ENCODE measurements at places on chromosomes 1 and 21. TPM values are rescaled to one million over a fixed set of nuclear protein-coding genes. Genes with fewer than 3 reads are reported as not detected.

DNA sequence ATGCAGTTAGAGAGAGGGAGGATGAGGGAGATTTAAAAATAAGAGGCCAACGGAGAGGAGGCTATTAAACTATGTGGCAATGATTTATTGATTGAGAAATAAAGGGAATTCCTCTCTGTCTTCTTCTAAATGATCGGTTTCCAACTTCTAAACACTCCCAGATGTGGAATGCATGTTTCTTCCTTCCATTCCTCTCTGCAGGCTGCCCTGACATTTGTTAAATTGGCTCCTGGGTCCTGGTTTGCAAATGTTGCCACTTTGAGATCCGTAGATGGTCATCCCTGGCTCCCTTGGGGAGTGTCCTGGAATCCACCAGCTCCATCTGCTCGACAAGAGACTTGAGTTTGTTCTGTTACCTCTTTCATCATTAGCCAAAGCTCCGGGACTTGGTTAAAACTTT, 10.3 kb upstream of the C1orf198 start:
- peak; percentile 95 for DNase-seq

ZNF695 gene
- 1.3 TPM for total RNA-seq

KCNN3 gene
- not detected for total RNA-seq

DNA sequence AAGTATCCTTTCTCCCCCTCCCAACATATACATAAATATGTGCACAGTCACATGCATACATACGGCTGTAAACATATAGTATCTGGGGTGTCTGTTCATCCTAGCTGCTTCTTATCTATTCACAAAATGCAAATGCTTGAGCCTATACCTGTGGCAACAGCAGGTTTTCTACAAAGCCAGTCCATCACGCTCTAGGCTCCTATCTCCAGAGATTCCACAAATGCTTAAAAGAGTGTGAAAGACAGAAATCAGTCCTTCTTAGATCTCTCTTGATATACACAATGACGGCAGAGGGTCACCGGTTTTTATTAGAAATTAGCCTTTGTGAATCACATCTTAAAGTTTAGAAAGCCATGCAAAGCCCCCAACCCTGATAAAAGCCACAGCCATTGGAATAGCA, 139.4 kb downstream of the TPR start:
- no peak for DNase-seq

HENMT1 gene
- 5.2 TPM for total RNA-seq

GRCh38 chr1:114328361-114328904, 174.8 kb upstream of the SYT6 start:
- DNase-seq: no peak

DNA sequence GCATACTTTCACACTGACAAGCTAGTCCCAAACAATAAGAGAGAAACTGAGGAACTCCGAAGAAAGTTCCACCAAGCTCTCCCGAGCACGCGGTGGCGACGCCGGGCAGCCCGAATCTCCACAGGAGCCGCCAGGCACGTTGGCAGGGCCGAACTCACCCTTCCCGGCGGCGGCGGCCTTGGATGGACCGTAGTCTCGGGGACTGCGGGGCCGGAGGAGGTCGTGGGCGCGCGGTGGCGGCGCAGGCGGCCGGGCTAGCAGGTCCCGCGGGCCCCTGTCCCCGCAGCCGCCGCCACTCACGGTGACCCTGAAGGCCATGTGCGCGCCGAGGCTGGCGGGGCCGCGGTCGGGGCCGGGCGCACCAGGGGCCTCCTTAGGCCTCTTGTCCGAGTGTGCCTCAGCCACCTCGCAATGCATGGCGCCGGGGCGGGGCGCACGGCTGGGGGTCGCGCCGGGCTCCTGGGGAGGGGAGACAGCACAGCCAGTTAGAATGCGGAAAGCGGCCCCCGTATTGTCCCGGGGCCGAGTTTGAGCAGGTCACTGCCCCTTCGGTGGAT, 1.2 kb downstream of the GLIS1 start:
- DNase-seq: no peak

QSOX1 gene
- 128 TPM for total RNA-seq

- no peak for DNase-seq
Measured at GRCh38 chr1:87064986-87065385, 150.6 kb downstream of the HS2ST1 start.

GRCh38 chr1:2777424-2778219, 23.9 kb downstream of the TTC34 start:
- no peak for DNase-seq

GRCh38 chr1:24619376-24619775, 23.7 kb upstream of the SRRM1 start:
- no peak for DNase-seq

DNA sequence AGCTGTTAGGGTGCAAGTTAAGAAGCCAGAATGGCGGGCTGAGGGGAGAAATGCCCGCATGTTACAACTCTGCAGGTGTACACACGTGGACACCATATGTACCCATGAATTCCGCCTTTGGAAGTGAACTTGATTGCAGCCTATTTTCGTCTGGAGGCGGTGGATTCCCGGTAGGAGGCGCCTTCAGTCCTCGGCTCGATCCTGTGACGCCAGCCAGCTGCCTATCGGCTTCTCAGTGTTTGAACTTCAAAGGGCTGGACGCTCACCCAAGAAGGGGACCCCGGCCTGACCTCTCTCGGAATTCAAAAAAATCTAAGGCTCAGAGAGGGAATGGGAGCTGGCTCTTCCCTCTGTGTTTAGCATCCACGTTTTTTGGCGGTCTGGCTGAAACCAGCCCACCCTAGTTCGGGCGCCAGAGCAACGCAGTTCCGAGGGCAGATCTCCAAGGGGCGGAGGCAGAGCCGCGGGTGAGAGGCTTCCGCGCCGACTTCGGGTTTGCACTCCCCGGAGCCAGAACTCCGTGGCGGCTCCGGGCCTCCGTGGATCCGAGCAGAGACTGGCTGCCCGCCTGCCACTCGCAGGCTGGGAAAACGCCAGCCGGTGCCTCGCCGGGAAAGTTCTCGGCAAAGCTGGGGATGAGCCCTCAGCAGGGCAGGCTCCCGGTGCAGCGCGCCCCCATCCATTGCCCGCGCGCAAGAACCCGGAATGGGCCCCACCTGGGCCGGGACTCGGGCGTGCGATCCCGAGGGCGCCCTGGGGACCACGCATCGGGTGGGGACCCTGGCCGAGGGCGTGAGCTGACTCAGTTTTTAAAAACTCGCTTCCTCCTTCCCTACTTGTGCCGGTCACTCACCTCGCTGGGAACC, 996 bp upstream of the TMEM51 start:
- DNase-seq: peak; percentile 96

DNA sequence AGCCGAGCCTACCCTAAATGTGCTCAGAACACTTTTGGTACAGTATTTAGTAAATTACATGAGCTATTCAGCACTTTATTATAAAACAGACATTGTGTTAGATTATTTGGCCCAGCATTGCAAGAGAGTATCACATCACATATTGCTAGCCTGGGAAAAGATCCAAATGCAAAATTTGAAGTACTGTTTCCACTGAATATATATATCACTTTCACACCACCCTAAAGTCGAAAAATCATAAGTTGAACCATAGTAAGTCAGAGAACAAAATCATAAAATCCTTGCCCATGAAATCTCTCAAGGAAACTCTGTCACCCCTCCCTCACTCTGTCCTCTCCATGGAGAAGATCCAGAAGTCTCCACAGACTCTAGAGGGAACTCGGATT, 33.1 kb downstream of the RGS8 start:
- no peak for DNase-seq

- peak; percentile 8 for DNase-seq
Measured at GRCh38 chr1:150121236-150121862, 28.4 kb upstream of the PLEKHO1 start.

GRCh38 chr1:89633800-89634625, 1.1 kb downstream of the LRRC8C start:
- DNase-seq: peak; percentile 43

CYYR1 gene
- not detected for total RNA-seq

TNFRSF25 gene
- 2.9 TPM for total RNA-seq

- peak; percentile 48 for DNase-seq
Measured at GRCh38 chr21:14737922-14738321, 191.8 kb upstream of the SAMSN1 start.

DNA sequence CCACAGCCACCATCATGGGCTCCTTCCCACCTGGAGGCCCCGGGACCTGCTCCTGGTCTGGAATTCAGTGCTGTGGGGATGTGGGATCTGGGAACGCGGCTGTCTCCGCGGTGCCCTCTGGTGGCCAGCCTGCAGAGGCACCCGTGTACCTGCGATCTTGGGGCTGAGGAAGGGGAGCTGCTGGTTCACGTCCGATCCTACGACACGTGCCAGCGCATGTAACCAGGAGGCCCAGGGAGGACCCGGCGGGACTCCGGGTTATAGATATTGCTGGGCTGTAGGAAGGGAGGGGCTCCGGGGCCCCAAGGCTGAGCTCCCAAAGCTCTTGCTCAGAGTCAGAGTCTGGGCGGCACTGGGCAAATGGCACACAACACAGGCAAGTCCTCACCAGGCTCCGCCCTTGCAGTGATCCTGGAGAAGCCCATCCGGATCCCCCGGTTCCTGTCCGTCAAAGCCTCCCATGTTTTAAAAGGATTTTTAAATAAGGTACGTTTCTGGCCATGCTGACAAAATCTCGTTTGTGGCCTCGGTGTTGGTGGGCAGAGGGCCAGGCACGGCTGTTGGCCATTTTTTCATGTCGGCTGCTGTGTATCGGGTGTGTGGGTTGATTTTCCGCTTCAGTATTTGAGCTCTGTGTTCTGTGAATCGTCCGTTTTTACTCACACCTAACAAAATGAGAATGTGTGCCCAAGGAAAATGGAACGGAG, 20.1 kb downstream of the FAAP20 start:
- peak; percentile 65 for DNase-seq

DNA sequence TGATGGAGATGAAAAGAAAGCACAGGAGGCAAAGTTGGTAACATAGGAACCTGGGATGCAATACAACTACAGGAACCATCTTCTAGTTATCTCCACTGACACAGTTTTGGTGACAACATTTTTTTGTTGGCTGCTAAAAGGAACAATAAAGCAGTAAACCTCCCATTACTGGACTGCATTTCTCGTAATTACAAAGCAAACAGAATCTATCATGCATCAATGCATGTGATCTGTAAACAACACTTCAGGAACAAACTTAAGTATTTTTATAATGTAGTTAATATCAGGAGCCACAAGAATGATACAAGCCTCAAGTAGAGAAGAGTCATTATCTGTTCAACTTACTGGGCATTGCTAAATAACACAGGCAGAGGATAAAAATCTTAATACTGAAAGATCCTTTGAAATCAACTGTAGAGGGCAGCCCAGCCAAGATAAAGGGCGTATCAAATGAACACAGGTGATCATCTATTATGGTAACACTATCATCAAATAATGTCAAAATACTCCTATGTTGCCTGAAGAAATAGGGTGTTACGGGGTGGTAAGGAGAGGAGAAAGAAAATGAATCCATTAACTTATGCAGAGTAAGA, 193.3 kb downstream of the EIF4G3 start:
- DNase-seq: no peak

TAS1R1 gene
- under 0.01 TPM for total RNA-seq

RRP1 gene
- 16.8 TPM for total RNA-seq

DNA sequence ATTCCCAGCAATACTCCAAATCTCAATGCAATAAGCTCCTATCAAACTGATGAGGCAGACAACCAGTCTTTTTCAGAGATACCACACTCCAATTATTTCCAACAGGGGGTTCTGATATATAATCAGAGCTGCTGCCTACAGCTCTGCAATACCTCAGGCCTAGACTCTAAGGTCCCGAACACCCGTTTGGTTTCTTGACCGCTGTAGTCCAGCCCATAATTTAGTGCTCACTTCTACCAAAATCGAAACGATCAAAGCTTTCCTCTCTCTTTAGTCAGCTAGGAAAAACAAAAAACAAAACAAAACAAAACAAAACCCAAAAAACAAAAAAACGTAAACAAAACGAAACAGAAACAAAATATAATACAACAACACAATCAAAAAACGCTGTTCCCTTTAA, 453.0 kb downstream of the NEGR1 start:
- DNase-seq: no peak

CLDN19 gene
- not detected for total RNA-seq

GRCh38 chr1:165650981-165651625, 20.1 kb downstream of the MGST3 start:
- DNase-seq: no peak

- no peak for DNase-seq
Measured at GRCh38 chr1:20187103-20187812, 940 bp upstream of the PLA2G2C start.

GRCh38 chr21:38284216-38284615, 27.4 kb downstream of the KCNJ15 start:
- no peak for DNase-seq

DNA sequence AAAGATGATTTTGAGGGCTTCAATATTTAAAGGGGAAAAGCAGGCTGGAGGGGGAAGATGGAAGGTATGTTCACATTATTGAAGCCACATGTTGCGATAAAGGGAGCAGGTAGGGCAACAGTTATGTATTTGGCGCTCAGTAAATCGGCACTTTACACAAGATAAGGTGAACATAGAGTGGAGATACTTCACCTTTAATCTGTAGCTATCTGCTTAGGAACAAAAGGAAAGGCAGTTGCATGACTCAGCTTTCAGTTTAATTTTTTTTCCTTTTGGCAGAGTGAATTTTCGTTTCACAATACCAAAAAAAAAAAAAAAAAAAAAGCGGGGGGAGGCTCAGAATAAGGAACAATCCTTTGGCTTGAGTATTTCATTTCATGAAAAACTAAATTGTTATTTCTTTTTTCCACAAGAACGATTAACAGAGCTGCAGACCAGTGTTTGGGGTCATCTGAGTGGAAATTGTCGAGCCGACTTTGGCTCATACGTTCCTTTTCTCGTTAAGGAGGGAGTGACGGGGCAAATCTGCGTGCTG, 1.1 kb upstream of the COQ8A start:
- DNase-seq: peak; percentile 58

SPRR3 gene
- total RNA-seq: not detected

- DNase-seq: no peak
Measured at GRCh38 chr1:29488086-29488793, 251.9 kb downstream of the PTPRU start.

DNA sequence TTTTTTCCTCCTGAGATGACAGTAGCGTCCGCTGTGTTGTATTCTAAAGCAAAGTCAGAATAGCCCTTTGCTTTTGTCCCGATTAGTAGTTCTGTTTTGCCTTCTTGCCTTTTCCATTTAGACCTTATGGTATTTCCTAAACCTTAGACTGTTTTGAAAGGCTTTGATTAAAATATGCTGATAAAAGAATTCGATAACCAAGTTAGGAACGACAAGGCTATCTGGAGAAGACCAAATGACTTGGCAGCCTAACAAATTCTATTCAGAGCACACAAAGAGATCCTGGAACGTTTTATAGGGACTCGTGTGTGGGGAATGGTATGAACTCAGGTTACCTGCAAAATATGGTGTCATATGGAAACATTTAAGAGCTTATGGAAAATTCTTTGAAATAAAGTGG, 42.9 kb downstream of the NFIA start:
- DNase-seq: no peak

FCRLA gene
- total RNA-seq: 0.86 TPM

DNA sequence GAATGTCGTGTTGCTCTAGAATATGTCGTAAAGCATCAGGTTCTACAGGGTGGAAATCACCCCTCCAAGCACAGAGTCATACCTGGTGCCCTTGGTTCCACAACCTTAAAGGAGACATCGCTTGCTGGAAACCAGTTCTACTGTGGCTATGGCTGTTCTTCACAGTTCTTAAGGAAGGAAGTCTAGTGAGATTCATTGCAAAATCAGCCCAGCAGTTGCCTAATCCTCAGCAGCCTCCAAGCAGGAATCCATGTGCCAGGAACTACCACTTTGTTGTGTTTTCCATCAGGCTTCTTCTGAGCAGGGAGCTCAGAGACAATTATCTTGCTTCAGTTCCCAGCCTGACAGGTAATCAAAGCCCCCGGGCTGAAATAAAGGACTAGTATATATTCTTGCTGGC, 45.0 kb upstream of the SLC35F3 start:
- peak; percentile 44 for DNase-seq
